ENCODE measurements at places on chromosomes 1 and 21.

- no peak for DNase-seq
Measured at GRCh38 chr1:172616636-172617035, 42.3 kb upstream of the FASLG start.

- DNase-seq = no peak
Measured at GRCh38 chr1:85628791-85629531, 48.4 kb downstream of the CCN1 start.

DNA sequence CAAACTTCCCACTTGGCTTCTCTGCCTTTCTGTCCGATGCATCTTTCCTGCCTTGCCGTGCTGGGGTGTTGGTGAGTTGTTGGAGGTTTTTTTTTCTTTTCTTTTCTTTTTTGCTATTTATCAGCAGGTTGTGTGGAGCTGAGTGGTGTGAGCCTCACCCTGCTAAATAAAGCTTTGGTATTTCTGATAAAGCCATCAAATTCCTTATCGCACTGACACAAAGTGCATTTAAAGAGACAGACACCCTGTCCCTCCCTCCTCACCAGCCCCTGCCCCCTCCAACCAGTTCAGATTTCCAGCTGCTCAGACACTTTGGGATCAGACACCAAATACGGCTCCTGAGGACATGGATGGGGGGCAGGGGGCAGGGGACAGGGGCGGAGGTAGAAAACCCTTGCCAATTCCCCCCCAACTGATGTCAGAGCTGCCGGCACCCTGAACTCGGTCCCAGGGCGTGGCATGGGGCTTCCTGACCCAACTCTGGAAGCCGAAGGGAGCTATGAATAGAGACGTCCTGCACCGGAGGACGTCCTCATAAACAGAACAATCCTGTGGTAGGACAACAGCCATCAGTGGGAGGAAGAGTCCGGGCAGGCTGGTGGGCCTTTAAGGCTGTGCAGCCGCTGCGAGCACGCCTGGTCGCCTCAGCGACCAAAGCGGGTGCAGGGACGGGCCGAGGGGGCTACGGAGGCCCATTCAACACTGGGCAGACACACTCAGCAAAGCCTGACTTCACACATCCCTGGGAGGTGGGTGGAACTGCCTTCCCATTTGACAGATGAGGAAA is 79.0 kb downstream of the CASZ1 start:
- no peak for DNase-seq

DNA sequence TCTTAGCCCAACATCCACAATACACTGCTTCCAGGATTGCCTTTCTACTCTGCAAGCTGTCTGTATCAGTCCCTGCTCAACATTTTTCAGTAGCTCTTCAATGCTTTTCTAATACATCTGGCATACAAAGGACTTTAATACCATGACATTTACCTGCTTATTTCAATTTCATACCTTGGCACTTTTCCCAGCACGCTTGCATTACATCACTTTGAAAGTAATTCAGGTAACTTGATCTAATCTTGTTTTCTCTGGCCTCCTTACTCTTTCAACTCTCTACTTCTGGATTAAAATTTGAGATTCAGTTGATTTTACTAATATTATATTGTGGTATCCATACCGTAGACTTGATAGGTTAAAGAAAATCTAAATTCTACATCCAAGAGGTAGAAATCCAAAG is 103.0 kb downstream of the PTGS2 start:
- DNase-seq = no peak

DNA sequence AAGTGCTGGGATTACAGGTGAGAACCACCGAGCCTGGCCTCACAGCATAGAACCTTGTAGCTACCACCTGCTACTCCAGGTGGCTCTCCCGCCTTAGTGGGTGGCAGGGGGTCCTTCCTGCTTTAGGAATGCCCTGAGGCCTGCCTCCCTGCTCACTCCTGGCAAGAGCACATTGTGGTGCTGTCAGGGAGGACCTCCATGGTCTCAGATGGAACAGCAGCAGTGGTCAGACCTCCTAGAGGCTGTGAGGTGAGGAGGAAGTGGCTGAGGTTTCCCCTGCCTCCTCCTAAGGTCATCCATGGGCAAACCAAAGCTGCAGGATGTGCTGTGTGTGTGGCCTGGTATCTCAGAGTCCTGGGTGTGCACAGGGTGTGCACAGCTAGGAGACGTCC is 6.7 kb downstream of the SOX13 start:
- no peak for DNase-seq

DNA sequence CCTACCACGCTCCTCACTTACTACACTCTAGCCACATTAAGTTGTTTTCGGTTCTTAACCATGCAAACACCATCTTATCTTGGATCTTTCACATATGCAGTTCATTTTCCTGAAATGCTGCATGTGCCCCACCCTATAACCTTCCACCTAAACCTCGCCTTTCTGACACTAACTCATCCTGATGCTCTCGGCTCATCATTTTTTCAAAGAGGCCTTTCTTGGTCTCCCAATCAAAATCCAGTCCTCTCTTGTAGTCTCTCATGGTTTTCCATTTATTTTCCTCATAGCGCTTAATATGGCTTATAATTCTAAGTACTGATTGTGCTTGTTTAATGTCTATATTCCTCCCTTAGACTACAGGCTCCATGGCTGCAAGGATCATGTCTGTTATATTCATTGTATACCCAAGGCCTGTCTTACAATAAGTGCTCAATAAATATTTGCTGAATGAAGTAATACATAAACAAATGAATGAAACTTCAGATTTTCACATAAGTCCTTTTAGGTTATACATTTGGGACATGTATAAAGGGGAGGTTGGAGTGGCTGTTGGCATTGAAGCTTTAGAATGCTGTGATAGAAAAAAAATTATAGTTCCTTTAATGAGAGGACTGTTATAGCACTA is 79.2 kb upstream of the CDC42BPA start:
- no peak for DNase-seq
